ENCODE measurements at places on chromosomes 6 and 20. TPM values are rescaled to one million over a fixed set of nuclear protein-coding genes. Genes with fewer than 3 reads are reported as not detected.

GRCh38 chr6:17311595-17312311 lies 30.6 kb downstream of the RBM24 start:
- no peak for DNase-seq

DNA sequence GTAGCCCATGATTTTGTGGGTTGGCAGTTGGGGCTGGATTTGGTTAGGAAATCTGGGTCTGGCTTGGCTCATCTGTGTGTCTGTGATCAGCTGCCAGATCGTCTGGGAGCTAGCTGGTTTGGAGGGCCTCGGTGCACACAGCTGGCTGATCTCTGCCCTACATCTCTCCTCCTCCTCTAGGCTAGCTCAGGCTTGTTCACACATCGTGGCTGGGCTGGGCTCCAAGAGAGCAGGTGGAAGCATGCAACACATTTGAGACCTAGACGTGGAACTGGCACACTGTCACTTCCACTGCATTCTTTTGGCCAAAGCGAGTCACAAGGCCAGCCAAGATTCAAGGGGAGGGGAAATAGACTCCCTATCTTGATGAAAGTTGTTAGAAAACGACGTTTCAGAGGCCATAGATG lies 15.9 kb downstream of the NDUFAF5 start:
- DNase-seq: no peak

DNA sequence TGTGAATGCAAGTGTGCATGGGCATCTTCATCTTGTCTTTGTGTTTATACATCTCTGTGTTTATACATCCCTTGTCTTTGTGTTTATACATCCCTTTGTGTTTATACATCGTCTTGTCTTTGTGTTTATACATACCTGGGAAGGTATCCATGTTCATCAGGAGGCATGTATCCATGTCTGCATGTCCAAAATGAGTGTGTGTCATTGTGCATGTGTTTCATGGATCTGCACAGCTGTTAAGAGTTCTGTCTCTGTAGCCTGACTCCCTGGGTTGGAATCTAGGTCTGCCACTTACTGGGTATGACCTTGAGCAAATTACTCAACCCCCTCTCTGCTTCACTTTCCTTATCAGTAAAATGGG lies 50.1 kb upstream of the SIRPA start:
- DNase-seq: no peak

DNA sequence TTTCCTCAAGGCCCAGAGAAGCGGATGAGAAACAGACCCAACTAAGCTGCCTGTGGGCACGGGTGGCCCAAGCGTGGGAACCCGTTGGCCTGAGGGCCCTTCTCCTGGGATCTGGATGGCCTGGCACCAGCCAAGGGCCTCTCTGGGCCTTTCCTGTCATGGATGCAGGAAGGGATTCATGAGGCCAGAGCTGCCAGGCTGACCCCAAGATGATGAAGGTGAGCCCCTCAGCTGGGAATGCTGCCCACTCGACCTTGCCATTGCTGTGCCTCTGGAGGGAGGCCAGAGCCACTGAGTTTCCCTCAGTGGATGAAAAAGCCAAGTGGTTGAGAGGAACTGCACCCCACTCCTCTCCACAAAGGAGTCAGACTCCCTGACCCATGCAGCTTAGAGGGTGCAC lies 171.2 kb downstream of the VEGFA start:
- no peak for DNase-seq

DNA sequence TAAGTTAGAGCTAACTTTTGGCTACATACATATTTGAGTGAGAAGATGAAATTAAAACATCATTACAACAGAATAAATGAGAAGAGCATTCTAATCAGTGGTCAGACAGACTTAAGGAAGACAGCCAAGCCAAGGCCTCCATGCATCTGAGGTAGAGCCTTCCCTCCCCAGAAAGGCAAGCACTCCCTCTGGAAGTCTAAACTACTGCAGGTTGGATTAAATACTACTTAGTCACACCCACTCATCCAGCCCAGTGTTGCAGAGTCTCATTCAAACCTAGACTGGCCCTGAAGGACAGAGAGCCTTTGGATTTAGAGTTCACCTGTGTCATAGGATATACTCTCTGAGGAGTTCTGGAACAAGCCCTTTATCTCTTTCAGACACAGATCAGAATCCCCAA lies 29.2 kb downstream of the TMX4 start:
- DNase-seq: no peak

Gene LPIN3
- total RNA-seq: 0.14 TPM

GRCh38 chr6:151905854-151906253 lies 98.4 kb downstream of the ESR1 start:
- DNase-seq: no peak

All from CD8-positive, alpha-beta T cell (primary cell).